Cardiac muscle cell (in vitro differentiated cells and primary cell): ENCODE measurements at places on chromosomes 13 and 19. TPM values are rescaled to one million over a fixed set of nuclear protein-coding genes. Genes with fewer than 3 reads are reported as not detected.

CLDND2 gene
- 16.5 and 22.3 TPM in 2 replicates for polyA plus RNA-seq

RETN gene
- not detected in 2 replicates for polyA plus RNA-seq

COL5A3 gene
- 0.24 TPM in 1 of 2 replicates, not detected in the other for polyA plus RNA-seq

KRTDAP gene
- polyA plus RNA-seq = 1.4 and 2.2 TPM in 2 replicates

FREM2 gene
- polyA plus RNA-seq = 6.0 and 6.1 TPM in 2 replicates

SLC7A9 gene
- 0.67 TPM in 1 of 2 replicates, not detected in the other for polyA plus RNA-seq

TMC4 gene
- 3.4 and 5.6 TPM in 2 replicates for polyA plus RNA-seq

CUL4A gene
- polyA plus RNA-seq = 57.7 and 71.1 TPM in 2 replicates

POU2F2 gene
- 0.12 and 0.31 TPM in 2 replicates for polyA plus RNA-seq

MCEMP1 gene
- polyA plus RNA-seq = not detected in 2 replicates

FFAR1 gene
- polyA plus RNA-seq = 0.11 TPM in 1 of 2 replicates, not detected in the other

SIGLEC8 gene
- polyA plus RNA-seq = not detected in 2 replicates

STOML3 gene
- not detected in 2 replicates for polyA plus RNA-seq

CCL25 gene
- not detected in 2 replicates for polyA plus RNA-seq

FOXA3 gene
- polyA plus RNA-seq = 1.3 and 1.9 TPM in 2 replicates

MBD3L3 gene
- polyA plus RNA-seq = not detected in 2 replicates

FXYD7 gene
- 3.5 and 5.0 TPM in 2 replicates for polyA plus RNA-seq

DPF1 gene
- 4.9 and 6.5 TPM in 2 replicates for polyA plus RNA-seq

PPM1N gene
- 1.2 and 4.0 TPM in 2 replicates for polyA plus RNA-seq

TBXA2R gene
- polyA plus RNA-seq = 0.40 and 1.0 TPM in 2 replicates

EDNRB gene
- 3.2 and 3.7 TPM in 2 replicates for polyA plus RNA-seq

CLIP3 gene
- 18.9 and 26.4 TPM in 2 replicates for polyA plus RNA-seq

LCP1 gene
- polyA plus RNA-seq = 2.0 and 8.5 TPM in 2 replicates

ICAM1 gene
- polyA plus RNA-seq = 0.50 and 0.77 TPM in 2 replicates

BRME1 gene
- 3.0 and 8.2 TPM in 2 replicates for polyA plus RNA-seq

LIM2 gene
- polyA plus RNA-seq = not detected in 2 replicates

ZNF723 gene
- polyA plus RNA-seq = not detected in 2 replicates

FUT3 gene
- polyA plus RNA-seq = 0.92 TPM in 1 of 2 replicates, not detected in the other

GJB2 gene
- 4.7 and 6.6 TPM in 2 replicates for polyA plus RNA-seq

ZBTB45 gene
- polyA plus RNA-seq = 29.4 and 34.6 TPM in 2 replicates

CFAP97D2 gene
- polyA plus RNA-seq = 0.19 TPM in 1 of 2 replicates, not detected in the other

CAPN12 gene
- polyA plus RNA-seq = 1.3 and 3.4 TPM in 2 replicates

FBXO17 gene
- polyA plus RNA-seq = 39.3 and 65.3 TPM in 2 replicates

IZUMO1 gene
- 0.94 TPM in 1 of 2 replicates, not detected in the other for polyA plus RNA-seq

LTBP4 gene
- 158 and 255 TPM in 2 replicates for polyA plus RNA-seq

SEMA6B gene
- polyA plus RNA-seq = 10.5 and 23.0 TPM in 2 replicates

ABCA7 gene
- 36.8 and 60.4 TPM in 2 replicates for polyA plus RNA-seq

ZNF525 gene
- 3.3 and 3.9 TPM in 2 replicates for polyA plus RNA-seq
